GM12864 (cell line): ENCODE measurements at places on chromosomes 6 and 20.

DNA sequence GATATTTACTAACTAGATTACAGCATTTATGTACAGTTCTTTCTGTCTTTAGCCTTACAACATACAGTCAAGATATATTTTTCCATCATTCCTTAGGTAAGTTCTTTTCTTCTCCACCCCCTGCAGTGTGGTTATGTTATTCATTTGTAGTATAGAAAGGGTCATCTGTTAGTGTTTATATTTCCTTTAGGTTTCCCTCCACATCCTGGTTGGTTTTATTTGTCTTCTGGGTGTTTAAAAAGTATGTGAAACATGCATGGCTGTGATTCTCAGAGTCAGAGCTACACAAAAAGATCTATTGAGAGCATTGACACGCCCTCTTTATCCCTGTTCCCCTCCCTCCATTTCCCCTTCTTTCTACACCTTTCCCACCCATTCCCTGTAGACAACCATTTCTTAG, 20.1 kb downstream of the DHX35 start:
- no peak for DNase-seq

DNA sequence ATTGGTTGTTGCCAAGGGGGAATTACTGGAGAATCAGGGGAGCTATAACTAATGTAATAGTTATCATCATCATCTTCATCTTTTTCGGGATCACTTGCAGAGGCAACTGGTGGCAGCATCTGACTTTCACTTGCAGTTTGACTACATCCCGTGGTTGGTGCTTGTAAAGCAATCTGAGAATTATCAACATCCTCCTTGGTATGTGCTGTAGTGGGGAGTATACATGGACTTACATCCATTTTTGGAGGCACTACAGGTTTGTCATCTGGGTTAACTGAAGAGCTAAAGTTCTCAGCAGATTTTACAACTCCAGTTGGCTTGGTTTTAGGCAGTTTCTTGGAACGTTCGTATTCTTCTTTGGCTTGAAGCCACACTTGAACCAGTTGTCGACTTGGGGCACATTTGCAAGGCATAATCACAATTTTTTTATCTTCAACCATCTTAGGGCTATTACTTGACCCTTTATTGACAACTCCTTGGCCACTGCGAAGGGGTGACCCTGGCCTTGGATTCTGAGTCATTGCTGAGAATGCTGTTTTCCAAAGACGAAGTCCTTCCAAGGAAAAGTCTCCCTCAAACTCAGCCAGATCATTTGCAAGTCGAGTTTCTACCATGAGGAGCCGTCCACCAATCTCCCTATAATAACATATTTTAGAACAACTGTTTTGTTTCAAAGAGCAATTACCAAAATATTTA, 115.5 kb downstream of the REV3L start:
- DNase-seq, result peak; percentile 7

DNA sequence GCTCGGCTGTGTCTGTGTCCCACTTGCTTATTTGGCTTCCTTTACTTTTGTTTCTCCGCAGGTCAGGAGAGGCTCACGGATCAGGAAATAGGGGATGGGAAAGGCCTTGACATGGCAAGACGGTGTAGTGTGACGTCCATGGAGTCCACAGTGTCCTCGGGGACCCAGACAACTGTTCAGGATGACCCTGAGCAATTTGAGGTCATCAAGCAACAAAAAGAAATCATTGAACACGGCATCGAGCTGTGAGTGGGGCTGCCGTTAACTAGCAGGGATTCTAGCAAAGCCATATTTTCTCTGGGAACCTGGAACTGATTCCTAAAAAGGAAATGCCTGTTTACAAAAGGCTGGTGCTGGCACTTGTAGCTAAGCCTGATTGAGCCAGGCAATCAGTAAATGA, 54.4 kb downstream of the ARFGEF2 start:
- DNase-seq, result no peak

- DNase-seq, result no peak
Measured at GRCh38 chr6:19694697-19695096, 142.5 kb upstream of the ID4 start.

- DNase-seq, result no peak
Measured at GRCh38 chr20:51375561-51375960, 167.0 kb downstream of the NFATC2 start.

- DNase-seq, result no peak
Measured at GRCh38 chr6:16758163-16758975, 2.9 kb downstream of the ATXN1 start.

DNA sequence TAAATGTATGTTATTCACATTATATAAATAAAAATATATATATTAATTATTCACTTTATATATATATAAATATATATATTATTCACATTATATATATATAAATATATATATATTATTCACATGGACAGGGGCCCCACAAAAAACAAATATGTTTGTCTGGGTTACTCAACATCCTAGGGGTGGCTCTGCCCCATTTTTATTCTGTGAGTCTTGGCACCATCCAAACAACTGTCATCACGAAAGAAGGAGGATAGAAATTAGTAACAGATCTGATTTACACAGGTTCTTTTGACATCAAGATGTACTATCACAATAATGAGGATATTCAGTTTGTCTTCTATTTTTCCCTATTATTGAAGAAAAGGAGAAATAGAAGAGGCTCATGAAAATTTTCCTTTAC, 187.3 kb downstream of the GPX5 start:
- no peak for DNase-seq

GRCh38 chr6:15061180-15061641, 184.7 kb upstream of the JARID2 start:
- no peak for DNase-seq
